ENCODE measurements at places on chromosomes 3 and 15. TPM values are rescaled to one million over a fixed set of nuclear protein-coding genes. Genes with fewer than 3 reads are reported as not detected.

- H3K27me3 ChIP-seq: no peaks in the 10 kb centered on the region
- no peak overlapping the region for H3K4me3 ChIP-seq
- no peak overlapping the region for H3K27ac ChIP-seq
- no peaks in the 10 kb centered on the region for H3K36me3 ChIP-seq
Observed at GRCh38 chr3:81953111-81953510, 191.7 kb upstream of the GBE1 start.

DNA sequence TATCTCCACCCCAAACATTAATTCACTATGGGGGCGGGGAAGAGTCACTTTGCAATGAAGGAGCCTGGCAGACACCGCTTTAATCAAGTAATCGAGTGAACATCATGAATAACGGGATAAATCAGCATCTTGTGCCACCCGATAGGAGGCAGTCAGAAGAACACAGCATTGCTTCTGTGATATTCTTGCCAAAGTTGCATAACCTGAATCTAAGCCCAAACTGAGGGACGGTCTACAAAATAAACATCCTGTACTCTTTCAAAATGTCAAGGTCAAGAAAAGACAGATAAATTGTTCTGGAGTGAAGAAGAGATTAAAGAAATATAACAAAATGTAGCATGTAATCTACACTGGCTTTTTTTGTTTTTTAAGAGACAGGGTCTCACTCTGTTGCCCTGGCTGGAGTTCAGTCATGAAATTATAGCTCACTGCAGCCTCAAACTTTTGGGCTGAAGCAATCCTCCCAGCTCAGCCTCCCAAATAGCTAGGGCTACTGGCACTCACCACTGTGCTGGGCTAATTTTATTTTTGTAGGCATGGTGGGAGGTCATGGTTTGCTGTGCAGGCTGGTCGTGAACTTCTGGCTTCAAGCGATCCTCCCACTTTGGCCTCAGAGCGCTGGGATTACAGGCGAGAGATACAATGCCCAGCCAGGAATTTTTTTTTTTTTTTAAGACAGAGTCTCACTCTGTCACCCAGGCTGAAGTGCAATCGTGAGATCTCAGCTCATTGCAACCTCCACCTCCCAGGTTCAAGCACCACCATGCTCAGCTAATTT is 20.1 kb upstream of the VWA5B2 start:
- no peak for DNase-seq
- H3K4me3 ChIP-seq: no peak overlapping the region
- H3K27me3 ChIP-seq: no peaks in the 10 kb centered on the region
- no peak overlapping the region for H3K27ac ChIP-seq
- H3K4me1 ChIP-seq: no peaks in the 10 kb centered on the region

DNA sequence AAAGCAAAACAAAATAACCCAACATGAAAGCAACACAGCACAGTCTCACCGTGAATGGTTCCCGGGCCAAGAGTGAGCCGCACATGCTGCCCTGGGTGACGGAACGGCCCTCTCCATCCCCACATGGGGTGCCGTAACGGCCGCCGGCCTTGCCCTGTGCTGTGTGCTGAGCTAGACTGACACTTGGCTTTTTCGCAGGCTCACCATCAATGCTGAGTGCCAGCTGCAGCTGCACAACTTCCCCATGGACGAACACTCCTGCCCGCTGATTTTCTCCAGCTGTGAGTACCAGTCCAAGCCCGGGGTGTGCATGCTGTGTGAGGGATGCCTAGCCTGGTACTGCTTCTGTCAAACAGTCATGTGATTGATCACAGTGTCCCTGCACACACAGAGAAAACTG is 357.6 kb downstream of the GABRG3 start:
- no peak overlapping the region for H3K4me3 ChIP-seq
- H3K36me3 ChIP-seq: no peaks in the 10 kb centered on the region
- no peak for DNase-seq
- H3K27ac ChIP-seq: no peak overlapping the region
- no peaks in the 10 kb centered on the region for H3K27me3 ChIP-seq
- no peaks in the 10 kb centered on the region for H3K4me1 ChIP-seq

GRCh38 chr15:87570206-87570605 is 686.3 kb downstream of the NTRK3 start:
- no peak overlapping the region for H3K27ac ChIP-seq
- no peak for DNase-seq
- no peak overlapping the region for H3K4me3 ChIP-seq
- H3K36me3 ChIP-seq: no peaks in the 10 kb centered on the region
- H3K27me3 ChIP-seq: no peaks in the 10 kb centered on the region
- H3K4me1 ChIP-seq: no peaks in the 10 kb centered on the region

DNA sequence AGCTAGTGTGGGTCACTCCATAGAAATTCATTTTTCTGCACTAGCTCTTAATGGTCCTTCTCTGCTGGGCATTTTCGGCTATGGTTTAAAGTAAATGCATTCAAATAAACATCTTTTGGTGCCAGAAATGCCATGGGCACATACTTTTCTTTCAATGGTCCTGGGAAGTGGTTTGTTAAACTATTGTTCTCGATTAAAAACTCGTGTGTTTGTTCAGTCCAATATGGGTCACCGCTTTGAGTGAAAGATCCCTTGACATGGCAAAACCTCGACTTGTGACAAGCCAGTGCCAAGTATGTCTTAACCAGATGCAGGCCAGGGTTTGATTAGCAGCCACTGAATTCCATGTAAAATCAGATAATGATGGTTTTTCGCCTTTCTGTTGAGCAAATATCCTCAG is 331.9 kb upstream of the WNT5A start:
- no peak overlapping the region for H3K27ac ChIP-seq
- no peaks in the 10 kb centered on the region for H3K36me3 ChIP-seq
- H3K27me3 ChIP-seq: no peaks in the 10 kb centered on the region
- DNase-seq: no peak
- no peaks in the 10 kb centered on the region for H3K4me1 ChIP-seq

DNA sequence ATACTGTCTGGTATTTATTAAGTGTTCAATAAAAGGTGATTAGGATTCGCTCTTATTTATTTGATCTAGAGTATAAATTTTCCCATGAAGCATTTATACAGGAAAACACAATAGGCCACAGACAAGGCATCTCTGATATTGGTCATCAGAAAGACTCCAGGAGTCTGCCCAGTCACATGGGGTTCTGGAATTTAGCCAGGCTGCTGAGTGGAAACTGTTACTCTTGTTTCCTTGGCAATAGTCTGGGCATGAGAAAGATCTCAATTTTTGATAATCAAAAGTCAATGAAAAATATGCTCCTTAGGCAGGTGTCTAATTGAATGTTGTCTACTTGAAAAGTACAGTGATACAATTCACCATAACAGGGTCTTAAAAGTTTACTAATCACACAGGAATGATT is 161.2 kb downstream of the FRMD5 start:
- H3K4me1 ChIP-seq: peaks cover 5% of the 10 kb centered on the region
- no peaks in the 10 kb centered on the region for H3K27me3 ChIP-seq
- H3K36me3 ChIP-seq: no peaks in the 10 kb centered on the region
- no peak overlapping the region for H3K27ac ChIP-seq
- H3K4me3 ChIP-seq: no peak overlapping the region

DNA sequence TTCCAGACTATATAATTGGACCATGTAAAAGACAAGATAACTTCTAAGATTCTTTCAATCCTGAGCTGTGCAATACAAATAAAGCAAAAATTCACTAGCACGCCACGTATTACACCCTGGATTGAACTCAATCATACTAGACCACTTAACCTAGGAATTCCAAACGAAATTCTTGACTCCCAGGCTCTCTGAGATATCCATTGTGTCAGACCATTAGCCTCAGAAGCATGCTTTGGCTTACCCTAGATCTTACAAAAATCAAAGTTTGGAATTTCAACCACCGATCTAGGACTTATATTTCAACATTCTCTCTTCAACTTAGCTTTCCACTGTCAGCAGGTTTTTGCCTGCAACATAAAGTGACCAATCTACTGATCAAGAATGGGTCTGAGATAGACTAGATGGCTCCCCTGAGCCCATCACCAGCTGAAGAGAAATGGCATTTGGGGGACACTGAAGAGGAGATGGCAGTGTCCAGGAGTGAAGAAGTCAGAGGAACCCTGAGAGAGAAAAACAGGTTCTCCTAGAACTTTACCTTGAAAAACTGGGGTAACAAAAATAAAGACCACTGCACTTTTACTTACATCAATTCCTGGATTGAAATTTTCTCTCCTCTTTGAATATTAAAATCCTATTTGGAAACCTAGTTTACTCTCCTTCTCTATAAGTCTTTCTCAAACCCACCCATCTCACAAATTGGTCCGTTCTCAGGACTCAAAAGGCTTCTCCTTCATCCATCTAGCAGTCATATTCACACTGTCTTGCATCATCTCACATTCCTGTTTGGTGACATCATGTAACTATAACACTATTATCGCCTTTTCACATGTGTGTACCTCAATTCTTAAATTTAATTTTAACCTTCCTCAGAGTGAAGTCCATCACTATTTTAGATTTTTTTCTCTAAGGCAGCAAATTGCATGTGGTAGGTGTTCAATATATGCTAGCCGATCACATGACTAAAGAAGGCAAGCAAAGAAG is 18.5 kb downstream of the CPNE4 start:
- H3K27me3 ChIP-seq: no peaks in the 10 kb centered on the region
- H3K4me1 ChIP-seq: no peaks in the 10 kb centered on the region
- no peak overlapping the region for H3K4me3 ChIP-seq
- DNase-seq: no peak
- no peaks in the 10 kb centered on the region for H3K36me3 ChIP-seq
- no peak overlapping the region for H3K27ac ChIP-seq

DNA sequence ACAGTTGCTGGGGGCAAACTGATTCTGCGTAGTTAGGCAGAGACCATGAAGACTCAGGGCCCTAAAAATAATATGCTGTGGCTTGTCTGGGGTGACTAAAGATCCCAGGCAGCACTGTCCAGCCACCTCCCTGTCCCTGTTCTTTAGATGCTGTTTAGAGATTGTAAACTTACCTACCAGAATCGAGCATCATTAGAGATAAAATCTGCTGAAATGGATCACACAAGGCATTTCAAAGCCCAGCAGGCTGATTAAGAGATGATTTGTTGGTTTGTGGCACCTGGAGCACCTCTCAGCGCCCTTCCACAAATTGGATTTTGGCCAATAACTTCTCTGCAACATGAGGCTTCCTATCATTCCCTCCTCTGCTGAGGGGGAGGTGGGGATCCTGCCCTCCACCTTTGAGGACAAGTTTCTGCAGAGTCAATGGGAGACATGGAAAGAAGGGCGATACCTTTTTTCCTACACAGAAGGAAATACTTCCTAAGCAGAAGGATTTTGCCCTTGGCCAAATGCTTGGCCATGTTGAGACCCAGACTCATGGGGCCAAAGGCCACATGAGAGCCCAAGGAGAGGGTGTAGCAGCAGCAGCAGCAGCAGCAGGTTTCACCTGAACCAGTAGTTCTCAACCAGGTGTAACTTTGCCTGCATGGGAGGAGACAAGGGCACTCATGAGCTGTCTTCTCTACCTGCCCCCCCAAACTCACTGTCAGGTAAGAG is 37.5 kb downstream of the SEMA5B start:
- H3K27me3 ChIP-seq: peaks cover 36% of the 10 kb centered on the region
- no peak for DNase-seq
- H3K4me3 ChIP-seq: no peak overlapping the region
- no peaks in the 10 kb centered on the region for H3K36me3 ChIP-seq
- no peak overlapping the region for H3K27ac ChIP-seq
- H3K4me1 ChIP-seq: no peaks in the 10 kb centered on the region

DNA sequence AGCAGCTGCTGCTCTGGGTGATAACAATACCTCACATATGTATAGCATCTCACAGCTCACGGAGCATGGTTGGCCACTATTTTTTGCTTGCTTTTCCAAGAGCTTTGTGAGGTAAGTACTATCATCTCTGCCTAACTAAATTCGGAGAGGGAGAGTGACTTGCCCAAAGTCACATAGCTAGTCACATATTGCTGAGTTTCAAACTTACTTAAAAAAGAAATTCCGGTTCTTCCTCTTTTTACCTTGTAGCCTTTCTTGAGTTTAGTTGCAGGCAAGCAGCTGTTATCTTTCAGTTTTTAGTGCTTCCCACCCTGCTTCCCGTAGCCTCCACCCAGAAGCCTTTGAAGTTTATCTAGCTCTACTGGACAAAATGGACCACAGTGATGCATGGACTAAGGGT is 309.2 kb downstream of the PDCD6IP start:
- H3K4me1 ChIP-seq: no peaks in the 10 kb centered on the region
- DNase-seq: no peak
- no peak overlapping the region for H3K27ac ChIP-seq
- no peak overlapping the region for H3K4me3 ChIP-seq
- H3K27me3 ChIP-seq: no peaks in the 10 kb centered on the region
- no peaks in the 10 kb centered on the region for H3K36me3 ChIP-seq

DNA sequence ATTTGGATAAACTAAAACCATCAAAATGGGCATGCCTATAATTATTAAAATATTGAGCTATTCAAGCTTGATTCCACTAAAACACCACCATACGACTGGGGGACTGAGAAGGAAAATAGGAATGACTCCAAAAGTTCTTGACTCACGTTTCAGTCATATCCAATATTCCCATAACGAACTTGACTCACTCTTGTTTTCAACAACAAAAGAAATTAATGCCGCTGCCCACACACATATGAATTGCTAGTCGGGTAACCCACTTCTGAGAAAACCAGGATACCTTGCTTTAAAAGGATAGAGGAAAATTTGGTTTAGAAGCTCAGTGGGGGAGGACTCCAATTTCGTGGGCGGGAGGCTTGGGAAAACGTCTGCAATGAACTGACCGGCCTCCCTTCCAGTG is 5.2 kb downstream of the HTR3C start:
- H3K27me3 ChIP-seq: no peaks in the 10 kb centered on the region
- no peaks in the 10 kb centered on the region for H3K36me3 ChIP-seq
- H3K4me3 ChIP-seq: no peak overlapping the region
- no peak overlapping the region for H3K27ac ChIP-seq
- no peak for DNase-seq
- no peaks in the 10 kb centered on the region for H3K4me1 ChIP-seq

DNA sequence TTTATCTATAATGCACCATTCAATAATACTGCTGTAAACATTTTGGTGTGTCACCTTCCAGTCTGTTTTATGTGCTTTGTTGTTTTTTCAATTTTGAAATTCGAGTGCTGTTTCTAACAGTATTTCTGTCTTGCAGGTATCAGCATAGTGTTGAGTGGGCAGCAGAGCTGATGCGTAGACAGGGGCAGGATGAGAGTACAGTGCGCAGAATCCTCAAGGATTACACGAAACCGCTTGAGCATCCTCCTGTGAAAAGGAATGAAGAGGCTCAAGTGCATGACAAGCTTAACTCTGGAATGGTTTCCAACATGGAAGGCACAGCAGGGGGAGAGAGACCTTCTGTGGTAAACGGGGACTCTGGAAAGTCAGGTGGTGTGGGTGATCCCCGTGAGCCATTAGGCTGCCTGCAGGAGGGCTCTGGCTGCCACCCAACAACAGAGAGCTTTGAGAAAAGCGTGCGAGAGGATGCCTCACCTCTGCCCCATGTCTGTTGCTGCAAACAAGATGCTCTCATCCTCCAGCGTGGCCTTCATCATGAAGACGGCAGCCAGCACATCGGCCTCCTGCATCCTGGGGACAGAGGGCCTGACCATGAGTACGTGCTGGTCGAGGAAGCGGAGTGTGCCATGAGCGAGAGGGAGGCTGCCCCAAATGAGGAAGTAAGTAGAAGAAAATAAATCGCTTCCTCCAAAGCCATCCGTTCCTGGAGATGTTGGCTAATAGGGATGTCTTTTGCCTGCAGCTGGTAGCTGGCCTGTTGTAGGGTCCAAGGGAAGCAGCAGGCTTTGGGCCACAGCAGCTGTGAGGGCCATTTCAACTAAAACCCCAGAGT is 19.1 kb downstream of the TSEN2 start:
- H3K27ac ChIP-seq: no peak overlapping the region
- H3K4me3 ChIP-seq: no peak overlapping the region
- no peaks in the 10 kb centered on the region for H3K27me3 ChIP-seq
- DNase-seq: no peak
- H3K4me1 ChIP-seq: peaks cover 10% of the 10 kb centered on the region

Gene SLC6A1
- 0.31 TPM for total RNA-seq

Gene IMPG2
- not detected for total RNA-seq

Gene PLSCR2
- total RNA-seq: not detected

Gene CCDC39
- total RNA-seq: 1.2 TPM

Gene RHCG
- not detected for total RNA-seq

Gene CASR
- not detected for total RNA-seq

Gene DISP2
- 0.02 TPM for total RNA-seq

Gene ITIH1
- total RNA-seq: not detected

Measured in gastrocnemius medialis (tissue), 4 donors.